ENCODE measurements at places on chromosomes 12 and 14.
A peak's percentile ranks its signal among the peaks of the same experiment; 100 is the strongest.

DNA sequence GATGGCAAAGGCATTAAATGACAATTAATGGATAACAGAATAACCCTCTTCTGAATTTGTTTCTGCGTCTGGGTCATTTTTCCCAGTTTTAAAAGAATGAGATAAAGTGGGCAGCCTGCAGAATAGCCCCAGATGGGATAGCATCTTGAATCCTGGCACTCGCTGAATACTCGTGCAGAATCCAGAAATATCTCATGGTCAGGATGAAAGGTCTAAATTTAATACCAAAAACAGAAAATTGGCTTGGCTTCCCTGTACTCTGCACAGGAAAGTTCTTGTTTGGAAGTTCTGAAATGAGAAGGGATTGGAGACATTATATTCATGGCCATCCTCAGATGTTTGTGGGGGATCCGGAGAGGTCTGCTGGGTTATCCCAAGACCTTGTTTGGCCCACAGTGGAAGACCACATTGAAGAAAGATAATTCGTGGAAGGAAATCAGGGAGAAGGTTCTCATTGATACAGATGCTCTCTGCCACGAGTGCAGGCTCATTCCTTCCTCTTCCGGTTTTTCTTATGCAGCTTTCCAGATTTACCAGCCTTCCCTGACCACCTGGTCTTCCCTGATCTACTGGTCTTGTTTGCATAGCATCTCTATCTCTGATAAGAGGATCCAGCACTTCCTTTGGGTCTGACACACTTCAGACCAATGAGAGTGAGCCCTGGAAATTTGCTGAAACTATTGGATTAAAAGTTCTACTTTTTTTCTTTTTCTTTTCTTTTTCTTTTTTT is 6.0 kb upstream of the IFT81 start:
- ATAC-seq = no peak

- peak; percentile 90 for ATAC-seq
Observed at GRCh38 chr12:29317556-29318363, 63.2 kb downstream of the ERGIC2 start.

GRCh38 chr12:77687321-77687720 is 143.4 kb upstream of the NAV3 start:
- ATAC-seq = no peak

GRCh38 chr12:2492236-2492635 is 302.5 kb upstream of the FKBP4 start:
- ATAC-seq = no peak

GRCh38 chr14:96349286-96350075 is 13.7 kb downstream of the ATG2B start:
- ATAC-seq = no peak

DNA sequence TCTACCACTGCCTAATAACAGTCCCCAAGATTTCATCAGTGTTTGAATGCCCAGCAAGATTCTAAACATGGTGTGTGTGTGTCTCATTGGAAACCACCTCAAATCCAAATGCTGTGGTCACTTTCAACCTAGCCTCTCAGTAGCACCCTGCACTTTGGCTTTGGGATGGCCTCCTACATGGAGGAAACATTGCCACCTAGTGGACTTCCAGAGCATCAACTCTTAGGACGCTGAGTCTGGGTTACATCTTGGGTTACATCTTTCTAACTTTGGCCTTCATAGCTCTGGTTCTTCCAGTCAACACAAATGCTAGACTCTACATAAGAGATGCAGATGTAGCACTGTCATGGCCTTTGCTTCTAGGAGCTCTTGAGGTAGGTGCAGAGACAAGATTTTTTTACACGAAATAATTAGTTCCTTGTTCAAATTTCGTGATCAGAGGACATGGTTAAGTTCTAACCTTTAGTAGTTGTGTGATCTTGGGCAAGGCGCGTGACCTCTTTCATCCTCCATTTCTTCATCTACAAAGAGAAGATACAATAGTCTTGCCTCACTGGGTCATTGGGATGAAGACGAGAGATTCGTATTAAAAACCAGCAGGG is 113.5 kb upstream of the VASH1 start:
- no peak for ATAC-seq

GRCh38 chr14:50955373-50956043 is 11.2 kb upstream of the PYGL start:
- ATAC-seq = peak; percentile 39

- no peak for ATAC-seq
Observed at GRCh38 chr12:12327802-12328201, 22.2 kb downstream of the MANSC1 start.

DNA sequence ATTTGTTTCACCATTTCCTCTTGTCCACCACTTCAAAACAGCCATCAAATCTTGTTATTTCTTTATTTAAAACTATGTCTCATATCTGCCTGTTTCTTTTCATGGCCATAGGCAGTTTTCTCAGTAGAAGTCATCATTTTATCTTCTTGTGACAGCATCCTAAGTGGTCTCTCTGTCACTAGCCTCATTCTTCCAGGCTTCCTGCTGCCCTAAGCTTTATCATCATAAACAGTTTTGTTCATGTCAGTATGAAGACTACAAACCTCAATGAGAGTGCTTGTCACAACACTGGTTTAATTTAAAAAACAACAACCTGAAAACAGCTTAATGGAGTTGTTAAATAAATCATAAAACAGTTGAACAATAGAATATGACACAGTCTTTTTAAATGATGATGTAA is 387.8 kb upstream of the RPL10L start:
- ATAC-seq = no peak

DNA sequence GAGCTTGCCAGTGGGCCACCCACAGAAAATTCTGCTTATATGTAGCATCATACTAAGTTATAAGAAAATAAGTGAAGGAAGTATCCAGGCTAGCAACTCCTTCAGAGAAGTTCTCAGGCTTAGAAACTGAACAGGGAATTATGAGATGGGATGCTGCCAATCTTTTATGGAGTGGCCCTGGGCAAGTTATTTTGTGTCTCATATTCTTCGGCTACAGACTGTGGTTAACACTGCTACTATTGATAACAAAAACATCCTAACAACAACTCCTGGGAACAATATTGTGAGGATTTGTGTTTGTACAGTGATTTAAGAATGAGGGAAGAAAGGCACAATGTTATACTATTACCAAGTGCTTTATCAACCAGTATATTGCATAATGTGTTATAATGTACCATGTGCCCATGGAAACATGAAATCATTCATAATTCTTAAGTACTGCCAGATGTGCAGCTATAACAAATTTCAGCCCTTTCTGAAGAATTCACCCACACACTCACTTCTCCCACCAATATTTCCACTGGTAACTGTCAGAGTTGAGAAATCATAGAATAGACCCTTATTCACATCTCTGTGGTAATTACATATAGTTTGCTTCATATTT is 113.3 kb upstream of the SOX5 start:
- no peak for ATAC-seq

DNA sequence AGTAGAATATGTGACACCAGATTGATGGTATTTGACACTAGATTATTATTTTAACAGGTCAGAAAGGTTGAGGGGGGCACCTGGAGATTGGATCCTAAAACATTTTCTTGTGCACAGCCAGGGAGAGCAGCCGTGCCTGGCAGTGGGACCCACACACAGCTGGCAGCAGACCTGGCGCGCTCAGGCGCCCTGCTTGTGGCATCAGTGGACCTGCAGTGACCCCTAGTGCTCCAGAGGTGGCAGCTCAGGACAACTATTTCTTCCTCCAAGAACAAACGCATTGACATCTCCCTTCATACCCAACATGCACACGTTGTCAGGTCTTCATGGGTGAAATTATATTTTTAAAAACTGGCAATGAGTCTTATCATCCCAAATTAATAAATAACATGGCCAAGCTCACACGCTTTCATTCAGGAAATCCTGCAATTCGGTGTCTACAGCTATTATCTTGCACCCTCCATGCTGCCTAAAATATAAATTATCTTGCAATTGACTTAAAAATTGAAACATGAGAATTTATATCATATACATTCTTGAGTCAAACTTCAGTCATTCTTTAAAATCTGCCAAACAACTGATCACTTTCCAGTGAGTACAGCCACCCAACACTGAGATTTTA is 7.7 kb upstream of the TMEM132D start:
- peak; percentile 55 for ATAC-seq

DNA sequence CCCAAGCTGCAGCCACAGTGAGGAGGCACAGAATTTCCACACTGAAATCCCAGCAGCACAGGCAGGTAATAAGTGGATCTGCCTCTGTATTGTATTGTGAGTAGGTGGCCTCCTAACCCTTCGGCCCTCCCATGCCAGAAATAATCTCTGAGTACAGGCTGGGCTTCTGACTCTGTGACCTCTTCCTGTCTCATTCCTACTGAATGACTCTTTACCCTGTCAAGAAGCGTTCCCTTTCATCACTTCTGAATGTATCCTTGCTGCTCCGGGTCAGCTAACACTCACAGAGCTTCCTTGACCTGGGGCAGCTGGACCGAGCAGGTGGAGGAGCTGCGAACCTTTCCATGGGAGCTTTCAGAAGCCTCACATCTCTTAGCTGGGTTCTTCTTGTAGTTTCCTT is 119.6 kb downstream of the SLC8A3 start:
- ATAC-seq = no peak

- ATAC-seq = no peak
Observed at GRCh38 chr12:19833775-19834501, 394.6 kb downstream of the AEBP2 start.

GRCh38 chr12:70840656-70841350 is 79.7 kb downstream of the PTPRR start:
- no peak for ATAC-seq

GRCh38 chr12:122860040-122860853 is 25.0 kb downstream of the HIP1R start:
- ATAC-seq = peak; percentile 65

- no peak for ATAC-seq
Observed at GRCh38 chr12:104724992-104725585, 233.0 kb downstream of the SLC41A2 start.

- ATAC-seq = no peak
Observed at GRCh38 chr14:34470319-34470718, 8.3 kb upstream of the SPTSSA start.

DNA sequence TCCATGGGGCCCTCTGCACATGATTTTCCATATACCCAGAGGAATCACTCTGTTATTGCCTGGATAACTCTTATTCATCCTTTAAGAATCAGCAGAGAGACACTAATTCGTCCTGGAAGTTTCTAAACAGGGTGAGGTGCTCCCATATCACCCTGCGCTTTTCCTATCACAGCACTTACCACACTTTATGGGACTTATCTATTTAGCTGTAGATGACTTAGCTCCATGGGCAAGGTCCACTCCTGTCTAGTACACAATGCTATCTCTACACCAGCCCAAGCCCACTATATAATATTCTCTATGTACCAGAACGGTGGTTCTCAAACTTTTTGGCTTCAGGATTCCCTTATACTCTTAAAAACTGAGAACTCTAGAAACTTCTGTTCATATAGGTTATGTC is 111.7 kb downstream of the EFCAB11 start:
- ATAC-seq = no peak
